Stimulated activated CD4-positive, alpha-beta T cell treated with anti-CD3 and anti-CD28 coated beads, Interleukin-1b, Interleukin-23, amount 100 ng/mL, for 4 hours (primary cell): ENCODE measurements at places on chromosomes 1 and 21.
A peak's percentile ranks its signal among the peaks of the same experiment; 100 is the strongest.

DNA sequence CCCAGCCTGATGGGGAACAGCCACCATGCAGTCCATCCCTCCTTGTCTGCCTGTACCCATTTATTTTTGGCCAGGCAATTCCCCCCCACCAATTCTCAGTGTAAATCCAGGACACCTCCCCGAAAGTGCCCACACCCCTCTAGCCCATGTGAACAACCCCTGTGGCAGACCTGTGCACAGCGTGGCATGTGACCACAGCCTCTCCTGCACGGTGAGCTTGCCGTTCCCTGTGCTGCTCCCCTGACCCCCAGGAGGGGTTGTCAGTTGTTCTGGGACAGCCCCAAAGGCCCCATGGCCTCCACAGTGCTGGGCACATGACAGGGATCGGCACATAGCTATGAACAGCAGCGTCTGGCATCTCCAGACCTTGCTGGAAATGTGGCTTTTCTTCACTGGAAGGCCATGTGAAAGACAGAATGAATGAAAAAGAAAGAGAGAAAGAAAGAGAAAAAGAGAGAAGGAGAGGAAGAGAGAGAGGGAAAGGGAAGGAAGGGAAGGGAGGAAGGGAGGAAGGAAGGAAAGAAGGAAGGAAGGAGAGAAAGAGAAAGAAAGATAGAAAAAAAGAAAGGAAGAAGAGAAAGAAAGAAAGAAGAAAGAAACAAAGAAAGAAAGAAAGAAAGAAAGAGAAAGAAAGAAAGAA, 3.9 kb downstream of the CAPN9 start:
- no peak for DNase-seq

- no peak for DNase-seq
Measured at GRCh38 chr1:91884459-91885212, 1.3 kb downstream of the TGFBR3 start.

DNA sequence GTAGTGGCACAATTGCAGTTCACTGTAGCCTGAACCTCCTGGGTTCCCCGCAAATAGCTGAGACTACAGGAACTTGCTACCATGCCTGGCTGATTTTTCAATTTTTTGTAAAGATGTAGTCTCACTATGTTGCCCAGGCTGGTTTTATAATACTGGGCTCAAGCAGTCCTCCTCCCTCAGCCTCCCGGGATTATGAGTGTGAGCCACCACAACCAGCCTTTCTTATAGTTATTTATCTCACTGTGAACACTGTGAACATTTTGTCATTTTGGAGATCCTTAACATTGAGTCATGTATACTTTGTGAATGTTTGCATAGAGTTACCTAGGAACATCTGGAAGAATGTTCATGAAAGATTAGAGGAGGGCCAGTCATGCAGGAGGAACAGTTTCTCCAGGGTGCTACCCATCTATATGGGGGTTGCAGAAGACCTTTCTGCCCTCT, 127.1 kb upstream of the CACYBP start:
- no peak for DNase-seq

GRCh38 chr1:59926381-59927123, at the start of gene CYP2J2:
CYP2J2 (minus strand) TSS chr1:59926773; CDS start chr1:59926746, 27 bp downstream.
- DNase-seq: peak; percentile 41

DNA sequence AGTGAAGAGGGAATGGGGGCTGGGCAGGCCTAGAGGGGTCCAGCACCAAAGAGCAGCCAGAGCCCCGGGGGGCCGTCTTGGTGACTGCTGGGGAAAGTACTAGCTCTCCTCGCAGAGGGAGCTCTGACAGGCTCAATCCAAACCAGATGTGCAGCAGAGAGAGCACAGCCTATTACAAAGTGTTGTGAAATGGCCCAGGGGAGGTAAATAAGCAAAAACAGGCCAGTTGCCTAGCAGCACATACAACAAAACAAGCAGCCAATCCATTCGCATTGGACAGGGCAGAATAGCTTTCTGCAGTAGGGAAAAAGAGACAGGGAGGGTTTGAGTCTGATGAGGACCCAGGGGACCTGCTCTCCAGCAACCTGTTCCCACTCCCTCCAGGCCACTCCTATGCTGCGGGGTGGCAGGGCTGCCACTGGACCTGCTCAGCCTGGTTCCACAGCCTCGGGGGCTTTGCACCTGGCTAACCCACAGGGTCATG, 239.6 kb upstream of the FGGY start:
- DNase-seq: no peak

DNA sequence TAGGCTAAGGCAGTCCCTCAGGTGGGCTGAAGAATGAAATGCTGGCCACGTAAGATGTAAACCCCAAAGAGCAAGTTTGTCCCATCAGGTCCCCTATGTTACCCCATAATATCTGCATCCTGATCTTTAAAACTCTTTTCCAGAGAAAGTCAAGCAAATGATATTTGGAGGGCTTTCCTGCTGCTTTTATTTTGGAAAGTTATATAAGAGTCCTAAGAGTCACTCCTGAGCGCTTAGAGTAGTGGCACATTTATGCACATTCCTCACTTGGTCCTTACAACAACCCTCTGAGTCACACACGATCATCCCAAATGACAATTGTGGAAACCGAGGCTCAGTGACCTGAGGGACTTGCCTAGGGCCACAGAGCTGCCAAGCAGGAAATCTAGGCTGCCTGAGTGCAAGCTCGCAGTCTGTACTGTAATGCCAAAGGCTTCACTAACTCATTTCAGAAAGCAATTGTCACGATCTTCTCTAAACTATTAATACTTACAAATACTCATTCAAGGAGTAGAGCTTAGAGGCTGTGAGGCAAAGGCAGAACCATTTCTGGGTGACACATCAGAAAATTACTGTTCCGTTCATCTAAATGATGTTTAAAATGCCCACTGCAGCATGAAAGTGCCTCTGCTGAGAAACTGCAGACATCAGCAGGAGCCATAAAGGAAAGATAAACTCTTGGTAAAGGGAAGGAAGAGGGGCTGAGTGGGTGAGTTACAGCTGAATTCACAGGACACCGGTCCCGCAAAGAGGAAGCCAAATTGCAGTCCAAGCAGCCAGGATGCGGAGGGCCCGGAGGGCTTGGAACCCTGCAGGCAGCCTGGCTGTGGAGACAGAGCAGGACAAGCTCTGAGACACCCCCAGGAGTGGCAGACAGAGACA, 30.8 kb downstream of the CAPZB start:
- no peak for DNase-seq

DNA sequence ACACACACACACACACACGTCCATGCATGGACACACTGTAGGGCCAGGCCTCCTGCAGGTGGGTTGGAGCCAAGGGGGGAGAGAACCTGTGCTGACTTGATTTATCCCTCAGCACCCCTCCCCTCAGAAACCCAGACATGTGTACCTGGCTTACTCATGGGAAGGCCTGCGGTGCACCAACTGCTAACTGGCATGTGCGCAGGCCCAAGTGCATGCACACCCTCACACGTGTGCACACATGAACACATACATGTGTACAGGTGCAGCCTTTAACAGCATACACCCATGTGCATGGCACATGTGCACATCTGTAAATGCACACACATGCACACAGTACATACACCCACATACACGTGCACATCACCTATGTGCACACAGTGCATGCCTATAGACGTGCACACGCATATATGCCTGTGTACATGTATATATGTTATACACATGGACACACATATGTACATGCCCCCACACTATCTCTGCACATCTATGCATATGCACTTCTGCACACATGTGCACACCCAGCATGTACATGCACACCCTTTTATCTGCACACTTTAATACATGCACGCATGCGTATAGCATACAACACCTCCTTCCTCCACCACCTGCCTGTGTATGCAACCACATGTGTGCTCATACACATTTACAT, 67.5 kb downstream of the TRIM11 start:
- no peak for DNase-seq

- DNase-seq: no peak
Measured at GRCh38 chr1:16091296-16091695, 17.8 kb upstream of the FAM131C start.

GRCh38 chr1:32073299-32074229, 825 bp downstream of the TMEM39B start:
- no peak for DNase-seq

DNA sequence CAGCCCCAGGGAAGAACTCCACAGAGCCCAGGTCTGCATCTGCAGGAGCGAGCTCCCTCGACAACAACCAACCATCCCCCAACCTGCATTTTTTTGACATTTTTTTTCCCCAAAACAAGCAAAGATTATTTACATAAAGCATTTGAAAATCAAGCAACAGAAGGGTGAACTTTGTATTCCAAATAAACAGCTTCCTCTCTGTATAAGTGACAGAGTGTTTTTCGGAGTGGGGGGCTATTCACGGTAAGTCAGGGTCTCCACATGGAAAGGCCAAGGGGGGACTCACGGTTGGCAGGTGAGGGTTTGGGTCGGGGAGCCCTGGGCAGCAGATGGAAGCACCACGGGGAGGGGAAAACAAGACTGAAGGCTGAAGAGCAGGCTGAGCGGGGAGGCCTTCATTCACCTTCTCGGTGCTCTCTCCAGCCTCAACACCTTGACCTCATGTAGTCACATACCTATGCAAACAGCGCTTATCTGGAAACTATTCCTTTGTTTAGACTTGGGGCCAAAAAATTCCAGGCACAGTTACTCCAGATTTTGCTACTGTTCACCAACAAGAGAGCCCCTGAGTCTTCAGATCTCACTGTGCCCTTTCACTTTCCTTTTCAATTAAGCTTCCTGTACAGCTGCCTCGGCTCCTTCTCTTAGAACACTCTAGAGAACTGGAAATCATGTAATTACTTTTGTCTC, 27.6 kb downstream of the C2CD2 start:
- DNase-seq: peak; percentile 18

- no peak for DNase-seq
Measured at GRCh38 chr1:233617025-233617424, 3.1 kb downstream of the KCNK1 start.
